ENCODE measurements at places on chromosomes 5 and 9.

DNA sequence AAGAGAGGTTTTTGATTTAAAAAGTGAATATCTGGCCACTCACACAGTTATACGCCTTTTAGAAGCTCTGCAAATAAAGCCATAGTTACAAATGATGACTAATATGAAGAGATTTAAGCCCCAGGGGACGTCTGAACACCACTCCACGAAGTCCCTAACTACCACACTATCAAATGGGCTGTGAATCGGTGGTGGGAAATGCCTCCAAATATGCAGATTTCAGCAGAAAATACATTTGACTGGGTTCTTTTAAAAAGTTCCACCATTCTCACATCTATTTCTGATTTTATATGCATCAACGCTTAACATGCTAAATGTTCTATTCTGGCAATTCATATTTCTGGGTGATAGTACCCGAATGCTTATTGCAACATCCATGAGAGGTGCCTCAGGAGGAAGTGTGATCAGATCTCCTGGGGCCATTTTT lies 22.5 kb downstream of the TICAM2 start:
- H3K4me1 ChIP-seq = 0 out of 2 replicates have a peak, but pooled peaks cover 3% of the 10 kb centered on the region
- H3K27me3 ChIP-seq = no peaks in the 10 kb centered on the region

DNA sequence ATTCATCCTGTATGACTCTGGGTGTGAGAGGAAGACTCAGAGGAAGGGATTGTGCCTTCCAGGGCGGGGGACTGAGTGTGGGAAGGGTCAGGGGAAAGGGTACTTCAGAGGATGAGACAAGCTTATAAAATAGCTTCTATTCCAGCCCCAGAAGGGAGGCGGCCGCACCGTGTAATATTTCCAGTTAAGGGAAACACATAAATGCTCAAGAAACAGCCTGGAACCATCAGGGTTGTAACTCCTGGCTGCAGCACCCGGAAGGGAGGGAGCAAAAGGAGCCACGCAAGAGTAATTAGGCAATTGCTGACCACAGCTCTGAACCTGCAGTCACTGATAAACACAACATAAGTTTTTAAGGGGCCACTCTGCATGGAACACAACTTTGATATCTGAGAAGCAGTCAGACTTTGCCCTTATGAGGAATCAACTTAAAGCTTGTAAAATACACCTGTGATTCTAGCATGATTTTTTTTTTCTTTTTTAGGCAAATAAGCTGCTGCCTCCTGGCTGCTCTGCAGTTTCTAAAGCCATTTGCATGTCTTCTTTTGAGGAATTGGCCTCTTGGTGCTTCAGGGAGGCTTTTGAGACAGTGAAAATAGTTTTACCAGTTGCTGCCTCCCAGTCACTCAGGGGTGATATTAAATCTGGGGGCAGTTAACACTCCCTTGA lies 382.7 kb downstream of the ENC1 start:
- peaks cover 44% of the 10 kb centered on the region for H3K4me1 ChIP-seq
- no peaks in the 10 kb centered on the region for H3K36me3 ChIP-seq
- H3K27me3 ChIP-seq = no peaks in the 10 kb centered on the region
- peak overlapping the region; percentile 46 for H3K27ac ChIP-seq

GRCh38 chr5:169609716-169610115 lies 26.1 kb downstream of the SPDL1 start:
- H3K4me3 ChIP-seq = no peak overlapping the region
- H3K36me3 ChIP-seq = peaks cover 8% of the 10 kb centered on the region
- H3K27ac ChIP-seq = no peak overlapping the region
- H3K4me1 ChIP-seq = no peaks in the 10 kb centered on the region
- H3K27me3 ChIP-seq = no peaks in the 10 kb centered on the region
- DNase-seq = peak; percentile 13

DNA sequence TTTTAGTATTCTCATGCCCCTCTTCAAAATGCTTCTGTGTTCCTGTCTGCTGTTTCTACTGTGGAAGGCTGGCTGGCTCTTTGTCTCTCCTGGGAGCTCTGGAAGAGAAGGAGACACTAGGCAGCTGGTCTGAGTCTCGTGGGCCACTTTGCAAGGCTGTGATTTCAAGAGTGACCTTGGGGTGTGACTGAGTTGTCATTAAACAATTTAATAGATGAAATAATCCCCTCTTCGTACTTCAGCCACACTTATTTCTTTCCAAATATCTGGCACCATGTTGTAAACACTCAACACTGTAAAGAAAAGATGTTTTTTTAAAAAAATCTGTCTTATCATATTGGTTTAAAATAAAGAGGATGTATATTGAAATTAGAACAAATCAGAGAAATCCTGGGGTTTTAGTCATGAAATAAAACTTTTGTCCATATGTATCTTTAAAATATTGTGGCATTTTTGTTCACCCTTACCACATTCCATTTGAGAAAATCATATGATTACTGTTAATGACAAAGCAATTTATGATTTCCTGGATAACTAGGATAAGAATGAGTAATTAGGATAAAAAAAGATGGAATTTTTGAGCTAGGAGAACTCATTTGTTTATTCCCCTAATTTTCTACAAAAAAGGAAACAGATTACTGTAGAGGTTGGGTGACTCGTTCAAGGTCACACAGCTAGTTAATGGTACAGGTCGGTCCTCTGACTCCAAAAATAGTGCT lies 200.8 kb downstream of the MAT2B start:
- no peaks in the 10 kb centered on the region for H3K27me3 ChIP-seq
- H3K36me3 ChIP-seq = no peaks in the 10 kb centered on the region
- H3K4me1 ChIP-seq = no peaks in the 10 kb centered on the region
- DNase-seq = no peak
- no peak overlapping the region for H3K27ac ChIP-seq

DNA sequence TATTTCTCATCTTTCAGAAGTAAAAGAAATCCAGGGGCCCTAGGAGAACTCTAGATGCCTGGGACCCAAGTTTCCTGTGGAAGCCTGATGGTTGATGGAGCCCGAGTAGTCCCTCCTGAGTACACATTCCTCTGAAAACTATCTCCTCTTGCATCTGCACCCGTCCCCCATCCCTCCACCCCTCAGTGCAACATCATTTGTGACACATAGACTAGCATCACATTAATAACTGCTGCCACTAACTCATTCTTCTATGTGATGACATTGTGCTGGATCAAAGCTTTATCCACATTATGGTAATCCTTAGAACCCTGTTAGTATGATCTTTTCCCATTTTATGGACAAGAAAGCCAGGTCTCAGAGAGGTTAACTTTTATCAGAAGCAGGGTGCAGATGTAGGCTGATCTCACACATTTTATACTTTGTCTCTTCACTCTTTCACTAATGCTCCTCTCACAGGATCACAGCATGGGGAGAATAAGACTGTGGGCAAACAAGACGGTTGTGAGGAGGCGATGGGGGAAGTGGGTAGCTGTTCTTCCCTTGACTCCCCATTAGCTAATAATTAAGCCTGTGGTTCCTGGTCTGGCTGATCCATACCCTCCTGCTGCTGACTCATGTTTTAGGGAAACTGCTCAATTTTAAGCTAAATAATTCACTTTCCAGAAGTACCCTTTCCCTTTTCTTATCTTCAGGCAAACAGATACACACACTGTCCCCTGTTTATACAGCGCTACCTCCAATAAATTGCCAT lies 3.9 kb upstream of the HK3 start:
- no peaks in the 10 kb centered on the region for H3K27me3 ChIP-seq
- peaks cover 37% of the 10 kb centered on the region for H3K36me3 ChIP-seq
- H3K4me3 ChIP-seq = no peak overlapping the region

DNA sequence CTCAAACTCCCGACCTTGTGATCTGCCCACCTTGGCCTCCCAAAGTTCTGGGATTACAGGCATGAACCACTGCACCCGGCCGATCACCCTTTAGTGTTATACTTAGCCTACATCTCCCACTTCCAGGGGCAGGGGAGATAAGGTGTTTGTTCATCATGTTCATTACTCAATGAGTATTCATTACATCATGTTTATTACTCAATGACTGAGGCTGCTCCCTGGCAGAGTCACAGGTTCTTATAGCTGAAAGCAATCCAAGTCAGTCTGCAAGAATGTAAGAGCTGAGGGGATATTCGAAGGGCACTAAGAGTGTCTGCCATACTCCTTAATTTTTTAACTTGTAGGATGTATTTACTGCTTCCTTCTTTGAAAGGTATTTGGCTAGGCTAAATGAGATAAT lies 214.2 kb downstream of the SPATA31D1 start:
- no peak overlapping the region for H3K4me3 ChIP-seq
- peaks cover 30% of the 10 kb centered on the region for H3K4me1 ChIP-seq
- no peaks in the 10 kb centered on the region for H3K36me3 ChIP-seq
- no peaks in the 10 kb centered on the region for H3K27me3 ChIP-seq
- H3K27ac ChIP-seq = no peak overlapping the region

GRCh38 chr5:174872271-174872670 lies 147.9 kb downstream of the MSX2 start:
- no peaks in the 10 kb centered on the region for H3K4me1 ChIP-seq
- H3K27ac ChIP-seq = no peak overlapping the region
- no peaks in the 10 kb centered on the region for H3K27me3 ChIP-seq
- no peaks in the 10 kb centered on the region for H3K36me3 ChIP-seq

- no peaks in the 10 kb centered on the region for H3K4me1 ChIP-seq
- no peak overlapping the region for H3K27ac ChIP-seq
- H3K36me3 ChIP-seq = no peaks in the 10 kb centered on the region
Measured at GRCh38 chr9:127007638-127008037, 93.1 kb downstream of the RALGPS1 start.

GRCh38 chr9:69898714-69899209 lies 78.1 kb downstream of the CFAP95 start:
- H3K36me3 ChIP-seq = no peaks in the 10 kb centered on the region
- no peak overlapping the region for H3K27ac ChIP-seq
- H3K27me3 ChIP-seq = no peaks in the 10 kb centered on the region
- H3K4me1 ChIP-seq = peaks cover 9% of the 10 kb centered on the region
- no peak for DNase-seq

DNA sequence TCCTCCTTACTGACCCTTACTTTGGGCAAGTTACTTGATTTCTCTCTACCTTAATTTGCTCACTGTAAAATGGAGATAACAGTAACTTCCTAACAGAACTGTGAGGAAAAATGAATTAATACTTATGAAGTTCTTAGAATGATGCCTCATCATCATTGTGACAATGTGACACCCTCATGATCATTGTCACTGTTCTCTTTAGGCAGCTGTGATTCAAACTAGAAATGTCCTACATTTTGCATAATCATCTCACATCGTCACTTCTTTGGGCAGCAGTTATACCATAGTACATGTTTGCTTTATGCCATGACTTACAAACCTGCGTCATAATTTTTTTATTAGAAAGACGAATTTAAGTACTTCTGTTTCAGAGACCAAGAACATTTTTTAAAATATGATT lies 9.7 kb downstream of the SLC30A5 start:
- peaks cover 36% of the 10 kb centered on the region for H3K36me3 ChIP-seq
- no peak for DNase-seq
- H3K27me3 ChIP-seq = no peaks in the 10 kb centered on the region
- H3K4me1 ChIP-seq = no peaks in the 10 kb centered on the region

DNA sequence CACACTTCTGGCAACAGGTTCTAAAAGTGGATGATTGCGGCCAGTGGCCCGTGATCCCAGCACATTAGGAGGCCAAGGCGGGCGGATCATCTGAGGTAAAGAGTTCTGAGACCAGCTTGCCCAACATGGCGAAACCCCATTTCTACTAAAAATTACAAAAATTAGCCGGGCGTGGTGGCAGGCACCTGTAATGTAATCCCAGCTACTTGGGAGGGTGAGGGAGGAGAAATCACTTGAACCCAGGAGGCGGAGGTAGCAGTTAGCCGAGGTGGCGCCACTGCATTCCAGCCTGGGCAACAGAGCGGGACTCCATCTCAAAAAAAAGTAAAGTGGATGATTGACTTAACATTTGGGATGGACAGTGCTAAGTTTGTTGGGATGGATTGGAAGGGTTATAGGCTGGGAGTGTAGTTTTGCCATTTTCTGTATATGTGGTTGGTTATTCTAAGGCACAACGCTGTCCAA lies 3.4 kb downstream of the MATR3 start:
- H3K4me3 ChIP-seq = peak overlapping the region; percentile 99
- no peak for DNase-seq
- H3K4me1 ChIP-seq = peaks cover 57% of the 10 kb centered on the region
- no peaks in the 10 kb centered on the region for H3K27me3 ChIP-seq
- peaks cover 24% of the 10 kb centered on the region for H3K36me3 ChIP-seq

DNA sequence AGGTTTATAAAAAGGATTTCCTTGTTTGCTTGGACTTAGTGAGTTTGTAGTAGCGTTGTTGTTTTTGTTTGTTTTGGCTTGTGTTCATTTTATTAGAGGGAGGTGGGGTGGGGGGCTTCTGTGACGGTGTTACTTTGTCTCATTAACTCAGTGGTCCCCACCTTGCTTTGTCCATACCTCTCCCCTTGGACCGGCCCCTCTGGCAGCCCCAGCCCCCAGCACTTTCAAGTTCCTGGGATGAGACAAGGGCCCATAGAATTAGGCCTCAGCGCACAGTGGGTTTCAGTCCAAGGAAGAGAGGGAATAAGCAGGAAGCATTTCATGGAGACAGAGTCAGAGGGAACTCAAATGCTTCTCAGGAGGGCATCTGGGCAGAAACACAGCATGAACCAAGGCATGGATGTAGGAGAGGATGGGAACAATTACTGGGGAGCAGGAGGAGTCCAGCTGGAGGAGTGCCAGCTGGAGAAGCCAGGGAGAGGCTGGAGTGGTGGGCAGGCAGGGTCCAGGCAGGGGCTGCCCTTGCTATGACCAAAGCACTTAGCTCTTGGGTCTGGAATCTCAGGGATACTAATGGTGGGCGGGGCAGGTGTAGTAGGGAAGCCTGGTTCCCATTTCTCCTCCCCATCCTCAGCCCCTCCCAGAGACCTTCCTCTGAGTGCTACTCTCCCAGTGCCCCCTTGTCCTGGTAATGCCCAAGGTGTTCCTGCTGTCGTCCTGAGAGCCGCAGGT lies 23.5 kb upstream of the ENHO start:
- H3K4me1 ChIP-seq = peaks cover 2% of the 10 kb centered on the region
- no peak for DNase-seq
- H3K27me3 ChIP-seq = no peaks in the 10 kb centered on the region
- H3K4me3 ChIP-seq = no peak overlapping the region
- H3K27ac ChIP-seq = no peak overlapping the region

DNA sequence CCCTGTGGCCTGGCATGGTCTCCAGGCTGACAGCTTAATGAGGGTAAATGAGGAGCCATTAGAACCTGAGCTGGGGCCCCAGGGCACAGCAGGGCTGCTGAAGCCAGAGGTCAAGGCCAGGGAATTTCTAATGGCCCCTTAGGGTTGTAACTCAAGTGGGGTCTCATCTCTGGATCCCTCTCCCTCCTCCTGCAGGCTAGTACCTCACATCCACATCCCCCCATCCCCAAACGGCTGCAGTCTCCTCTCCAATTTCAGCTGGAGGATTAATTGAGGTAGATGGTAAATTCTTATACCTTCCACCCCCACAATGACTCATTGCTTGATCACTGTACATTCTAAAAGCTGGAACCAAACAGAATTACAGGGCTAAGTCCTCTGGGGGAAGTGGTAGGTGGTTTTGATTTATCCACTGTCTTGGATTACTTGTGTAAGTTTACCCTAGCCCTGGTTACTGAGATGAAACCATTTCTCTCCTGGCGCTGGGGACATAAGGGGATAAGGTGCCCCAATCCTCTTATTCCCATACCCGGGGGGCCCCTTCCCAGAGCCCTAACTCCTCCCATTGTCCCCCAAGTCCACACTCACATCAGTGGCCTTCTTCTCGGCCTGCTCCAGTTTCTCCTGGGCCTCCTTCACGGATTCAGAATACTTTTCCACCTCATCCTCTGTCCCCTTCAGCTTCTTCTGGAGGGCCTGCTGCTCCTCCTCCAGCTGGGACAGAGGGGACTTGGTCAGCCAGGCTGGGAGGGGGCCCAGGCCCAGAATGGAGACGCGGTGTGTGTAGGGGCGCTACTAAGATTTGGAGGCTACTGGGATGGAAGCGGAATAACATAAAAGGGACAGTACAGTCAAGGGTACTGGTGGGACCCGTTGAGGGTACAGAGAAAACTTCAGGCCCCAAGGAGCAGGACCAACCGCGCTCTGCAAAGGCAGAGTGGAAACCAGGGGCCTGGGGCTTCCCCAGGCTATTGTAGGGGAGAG lies 875 bp downstream of the TPM2 start:
- peaks cover 22% of the 10 kb centered on the region for H3K36me3 ChIP-seq
- H3K4me1 ChIP-seq = peaks cover 23% of the 10 kb centered on the region
- no peaks in the 10 kb centered on the region for H3K27me3 ChIP-seq
- DNase-seq = no peak

All from WTC11 (cell line).